Kidney (tissue), 22 donors: ENCODE measurements at places on chromosomes 7 and 10. TPM values are rescaled to one million over a fixed set of nuclear protein-coding genes. Genes with fewer than 3 reads are reported as not detected.

PAPSS2 gene
- polyA plus RNA-seq: 23.5 TPM

TMEM270 gene
- polyA plus RNA-seq: not detected

DNA sequence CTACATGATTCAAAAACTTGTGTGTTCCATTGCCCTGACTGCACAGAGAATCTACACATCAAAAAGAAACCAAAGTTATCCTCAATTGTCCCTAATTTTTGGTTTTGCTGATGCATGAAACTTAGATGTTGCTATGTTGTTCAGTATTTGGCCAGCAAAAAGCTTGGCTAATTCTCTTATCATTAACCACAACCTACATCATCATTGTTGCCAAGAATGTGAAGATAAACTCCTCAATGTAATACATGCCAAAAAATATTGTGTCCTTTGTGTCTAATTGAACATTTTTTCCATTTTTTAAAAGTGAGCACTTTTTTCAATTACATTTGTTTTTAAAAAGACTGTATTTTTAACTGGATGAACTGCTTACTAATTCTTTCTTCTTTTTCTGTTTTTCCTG lies 268.0 kb upstream of the SEMA3D start:
- no peak for DNase-seq

- no peak for DNase-seq
These were observed 5.3 kb downstream of the ESYT2 start for GRCh38 chr7:158824028-158824427.

GRCh38 chr7:5282543-5283316 lies at the start of gene SLC29A4:
TSS of gene SLC29A4 (plus strand) at chr7:5282943. CDS start at chr7:5287817, 4,874 bp downstream.
- DNase-seq: peak; percentile 88

DNA sequence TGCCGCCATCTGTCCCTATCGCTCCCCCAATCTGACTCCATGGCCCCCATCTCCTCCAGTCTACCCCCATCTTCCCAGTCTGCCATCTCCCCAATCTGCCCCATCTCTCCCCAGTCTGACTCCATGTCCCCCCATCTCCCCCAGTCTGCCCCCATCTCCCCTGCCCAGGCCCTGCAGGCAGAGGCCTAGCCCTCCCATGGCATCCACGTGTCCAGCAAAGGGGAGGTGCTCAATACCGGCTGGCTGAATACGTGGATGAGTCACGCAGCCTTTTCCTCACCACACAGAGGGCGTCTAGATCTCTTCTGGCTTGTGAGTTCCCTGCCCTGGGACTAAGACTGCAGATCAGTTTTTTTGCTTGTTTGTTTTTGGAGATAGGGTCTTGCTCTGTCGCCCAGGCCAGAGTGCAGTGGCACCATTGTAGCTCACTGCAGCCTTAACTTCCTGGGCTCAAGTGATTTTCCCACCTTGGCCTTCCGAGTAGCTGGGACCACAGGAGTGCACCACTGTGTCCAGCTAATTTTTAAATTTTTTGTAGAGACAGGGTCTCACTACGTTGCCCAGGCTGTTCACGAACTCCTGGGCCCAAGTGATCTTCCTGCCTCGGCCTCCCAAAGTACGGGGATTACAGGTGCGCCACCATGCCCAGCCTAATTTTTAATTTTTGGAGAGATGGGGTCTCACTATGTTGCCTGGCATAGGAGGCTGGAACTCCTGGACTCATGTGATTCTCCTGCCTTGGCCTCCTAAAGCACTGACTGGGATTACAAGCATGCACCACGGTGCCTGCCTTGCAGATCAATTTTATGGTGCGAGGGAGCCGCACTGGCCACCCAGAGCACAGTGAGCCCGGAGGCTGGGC lies 15.3 kb upstream of the GPR146 start:
- peak; percentile 88 for DNase-seq

GRCh38 chr7:11341285-11341944 lies 367.7 kb downstream of the PHF14 start:
- DNase-seq: no peak

DNA sequence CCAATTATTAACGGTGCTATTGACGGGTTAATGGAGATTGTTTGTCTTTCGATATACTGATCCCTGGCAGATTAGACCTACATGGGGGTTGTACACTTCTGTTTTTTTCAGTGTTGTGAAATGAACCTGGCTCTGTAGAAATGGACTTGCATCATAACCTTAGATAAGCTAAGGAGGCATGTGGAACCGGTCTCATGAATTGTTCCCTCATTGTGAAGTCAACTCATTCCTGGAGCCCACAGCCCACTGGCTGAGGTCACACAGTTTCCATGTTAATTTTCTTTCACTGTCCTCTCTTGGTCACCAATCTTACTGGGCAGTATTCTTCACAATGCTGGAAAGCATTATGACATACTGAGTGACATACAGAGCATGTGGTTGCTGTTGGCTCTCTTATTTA lies 202.8 kb downstream of the BMPER start:
- no peak for DNase-seq
